ENCODE measurements at places on chromosomes 4 and X.

GRCh38 chrX:15416133-15416993, 32.1 kb upstream of the VEGFD start:
- DNase-seq: no peak

- no peak for DNase-seq
These were observed 245.4 kb downstream of the FBXW7 start for GRCh38 chr4:152290366-152290921.

GRCh38 chrX:22314692-22315091, 42.0 kb downstream of the CBLL2 start:
- DNase-seq: no peak

DNA sequence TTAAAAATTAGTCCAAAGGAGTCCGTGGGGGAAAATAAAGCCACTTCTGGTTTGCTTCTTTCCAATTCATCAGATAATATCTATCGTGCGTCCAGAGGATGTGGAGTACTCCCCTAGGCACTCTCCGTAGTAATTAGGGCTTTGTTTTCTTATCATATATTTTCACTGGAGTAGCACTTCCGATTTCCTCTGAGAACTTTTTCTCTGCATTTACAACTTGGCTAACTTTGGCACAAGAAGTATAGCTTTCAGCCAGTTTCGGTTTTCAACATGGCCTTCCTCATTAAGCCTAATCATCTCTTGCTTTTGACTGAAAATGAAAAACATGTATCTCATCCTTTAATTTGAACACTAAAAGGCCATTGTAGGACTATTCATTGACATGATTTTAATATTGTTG, 80.5 kb downstream of the CASP3 start:
- no peak for DNase-seq

GRCh38 chr4:7155590-7156071, 36.7 kb upstream of the SORCS2 start:
- no peak for DNase-seq

DNA sequence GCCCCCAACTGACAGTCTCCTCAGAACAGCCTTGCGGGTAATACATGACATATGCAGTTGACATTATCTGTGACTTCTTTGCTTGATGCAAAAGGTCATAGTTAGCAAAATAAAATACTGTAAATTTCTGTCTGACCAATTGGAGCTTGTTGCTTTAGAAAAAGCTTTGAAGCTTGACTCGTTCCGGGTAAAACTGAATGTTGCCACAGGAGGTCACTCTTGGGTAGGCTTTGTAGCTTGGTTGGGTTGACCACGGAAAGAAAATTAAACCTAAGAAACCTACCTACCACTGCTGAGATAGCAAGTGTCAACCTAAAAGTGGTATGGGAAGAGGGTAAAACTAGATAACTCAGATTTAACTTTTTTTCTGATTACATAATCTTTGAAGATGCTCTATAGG, 23.2 kb downstream of the PRPS2 start:
- peak; percentile 35 for DNase-seq

DNA sequence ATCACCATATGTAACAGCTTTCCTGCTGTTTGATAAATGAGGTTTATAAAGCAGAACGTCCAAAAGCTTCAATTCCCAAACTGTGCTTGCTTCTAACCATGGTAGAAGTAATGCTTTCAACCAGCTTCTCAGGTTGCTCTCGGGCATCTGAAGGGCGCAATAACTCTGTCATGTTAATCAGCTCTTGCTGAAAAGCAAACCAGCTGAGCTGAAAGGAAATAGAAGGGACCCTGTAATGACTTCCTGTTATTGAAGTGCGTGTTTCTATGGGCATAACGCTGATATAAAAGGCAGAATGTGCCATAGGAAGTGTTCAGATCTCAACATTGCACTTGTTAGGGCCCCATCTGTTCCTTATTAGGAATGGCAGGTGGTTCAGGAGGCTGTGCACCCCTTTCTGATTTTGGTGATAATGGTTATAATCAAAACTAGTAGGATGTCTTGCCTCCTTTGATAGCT, 21.2 kb downstream of the HERC3 start:
- DNase-seq: peak; percentile 36

- DNase-seq: no peak
These were observed 1.3 kb downstream of the NEUROG2 start for GRCh38 chr4:112514647-112515197.

DNA sequence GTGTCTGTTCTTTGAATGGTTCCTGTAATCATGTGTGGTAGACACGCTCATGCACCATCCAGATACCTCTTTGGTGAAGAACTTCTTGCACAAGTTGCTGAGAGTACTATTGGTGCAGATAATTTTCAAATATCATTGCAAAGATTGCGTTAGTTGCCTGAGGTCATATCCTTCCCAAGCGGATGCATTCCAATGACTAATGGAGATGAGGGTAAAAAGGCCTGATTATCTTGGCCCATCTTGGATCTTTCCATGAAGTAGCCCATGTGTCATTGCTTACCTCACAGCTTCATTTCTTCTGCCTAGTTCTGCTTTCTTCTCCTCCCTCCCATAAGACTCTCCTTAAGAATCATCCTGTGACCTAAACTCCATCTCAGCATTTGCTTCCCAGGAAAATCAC, 384.9 kb upstream of the CNKSR2 start:
- DNase-seq: no peak

DNA sequence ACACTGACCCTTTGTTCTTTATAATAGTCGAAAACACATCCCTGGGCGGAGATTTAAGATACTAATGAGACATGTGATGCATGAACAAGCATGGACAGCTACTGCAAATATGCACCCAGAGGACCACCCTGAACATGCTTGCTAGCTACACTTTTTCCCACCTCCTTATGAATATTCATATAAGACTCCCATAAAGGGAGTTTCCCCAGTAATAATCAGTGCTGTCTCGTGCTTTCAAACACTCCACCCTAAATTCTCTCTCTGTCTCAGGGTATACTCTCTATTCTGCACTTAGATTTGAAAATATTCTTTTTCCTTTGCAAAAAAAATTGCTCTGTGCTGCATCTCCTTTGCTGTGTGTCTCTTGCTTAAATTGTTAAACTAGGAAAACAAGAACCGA, 64.4 kb upstream of the CT45A1 start:
- no peak for DNase-seq

DNA sequence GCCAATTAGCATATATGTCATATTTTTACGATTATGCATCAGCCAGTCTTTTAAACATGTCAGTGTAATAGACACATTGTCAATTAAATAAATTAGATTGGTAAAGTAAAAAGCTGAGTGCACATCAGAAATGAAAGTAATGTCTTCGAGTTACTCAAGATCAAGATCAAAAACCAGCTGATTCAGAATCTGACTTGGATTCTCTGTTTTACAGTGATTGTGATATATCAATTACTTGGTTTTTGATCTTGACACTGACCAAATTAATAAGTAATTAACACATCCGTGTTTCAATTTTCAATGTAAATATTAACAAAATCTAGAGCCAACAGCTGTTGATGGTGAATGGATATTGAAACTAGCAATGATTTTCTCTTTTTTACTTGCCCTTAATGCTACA, 311.6 kb downstream of the PDGFC start:
- DNase-seq: no peak

GRCh38 chrX:136130931-136131833, 16.2 kb upstream of the FHL1 start:
- DNase-seq: no peak

DNA sequence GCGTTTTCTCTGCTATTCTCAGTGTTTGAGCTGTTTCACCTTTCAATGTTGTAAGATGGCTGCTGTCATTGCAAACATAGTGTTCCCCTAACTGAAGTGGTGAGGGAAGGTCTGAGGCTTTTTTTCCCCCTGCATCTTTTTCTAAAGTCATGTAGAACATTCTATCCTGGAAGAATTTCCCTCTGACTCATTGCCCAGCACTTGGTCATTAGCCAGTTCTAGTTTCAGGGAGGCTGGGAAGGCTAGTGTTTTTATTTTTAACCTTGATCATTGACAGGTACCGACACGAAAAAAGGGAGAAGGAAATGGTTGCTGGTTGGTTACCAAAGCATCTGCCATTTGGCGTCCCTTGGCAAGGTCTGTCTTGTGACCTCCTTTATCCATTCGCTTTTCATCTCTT, 6.6 kb downstream of the LANCL3 start:
- DNase-seq: no peak

- DNase-seq: no peak
These were observed 599.9 kb upstream of the IGFBP7 start for GRCh38 chr4:57710053-57710452.

GRCh38 chrX:86370927-86371326, 222.7 kb downstream of the DACH2 start:
- no peak for DNase-seq

GRCh38 chrX:42247241-42247640, 323.9 kb upstream of the CASK start:
- no peak for DNase-seq

DNA sequence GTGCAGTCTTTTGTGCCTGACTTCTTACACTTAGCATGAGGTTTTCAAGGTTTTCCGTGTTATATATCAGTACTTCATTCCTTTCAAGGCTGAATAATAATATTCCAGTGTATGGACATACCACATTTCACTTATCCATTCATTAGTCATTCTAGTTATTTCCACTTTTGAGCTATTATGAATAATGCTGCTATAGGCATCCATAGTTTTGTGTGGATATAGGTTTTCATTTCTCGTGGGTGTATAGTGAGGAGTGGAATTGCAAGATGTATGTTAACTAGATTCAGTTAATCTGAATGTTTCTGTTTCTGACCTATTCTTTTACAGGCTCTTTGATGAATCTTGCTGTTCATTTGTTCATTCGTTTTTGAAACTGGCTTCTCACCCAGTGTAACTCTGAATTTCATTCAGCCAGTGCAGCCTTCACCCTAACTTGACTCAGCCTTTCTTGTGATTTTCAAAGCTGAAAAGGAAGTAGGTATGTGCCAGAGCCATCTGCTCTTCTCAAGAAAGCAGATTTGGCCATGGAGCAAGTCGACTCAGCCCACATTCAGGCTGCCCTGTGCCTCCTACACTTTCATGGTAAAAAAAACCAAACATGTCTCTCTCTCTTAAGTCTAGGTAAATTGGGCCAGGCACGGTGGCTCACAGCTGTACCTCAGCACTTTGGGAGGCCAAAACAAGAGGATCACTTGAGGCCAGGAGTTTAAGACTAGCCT, 56.3 kb upstream of the NOCT start:
- no peak for DNase-seq

DNA sequence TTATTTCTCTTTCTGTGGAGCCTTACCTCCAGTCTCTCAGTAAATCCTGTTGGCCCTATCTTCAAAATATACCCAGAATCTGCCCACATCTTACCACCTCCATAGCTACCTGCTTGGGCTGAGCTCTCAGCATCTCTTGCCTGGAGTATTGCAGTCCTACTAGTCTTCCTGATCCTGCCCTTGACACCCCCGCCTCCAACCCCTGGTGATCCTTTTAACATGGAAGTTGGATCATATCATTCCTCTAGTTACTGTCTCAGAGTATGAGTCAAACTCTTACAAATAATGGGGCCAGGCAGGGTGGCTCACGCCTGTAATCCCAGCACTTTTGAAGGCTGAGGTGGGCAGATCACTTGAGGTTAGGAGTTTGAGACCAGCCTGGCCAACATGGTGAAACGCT, 43.1 kb upstream of the SETD7 start:
- no peak for DNase-seq

- no peak for DNase-seq
These were observed 97.7 kb downstream of the MANBA start for GRCh38 chr4:102663073-102663472.

DNA sequence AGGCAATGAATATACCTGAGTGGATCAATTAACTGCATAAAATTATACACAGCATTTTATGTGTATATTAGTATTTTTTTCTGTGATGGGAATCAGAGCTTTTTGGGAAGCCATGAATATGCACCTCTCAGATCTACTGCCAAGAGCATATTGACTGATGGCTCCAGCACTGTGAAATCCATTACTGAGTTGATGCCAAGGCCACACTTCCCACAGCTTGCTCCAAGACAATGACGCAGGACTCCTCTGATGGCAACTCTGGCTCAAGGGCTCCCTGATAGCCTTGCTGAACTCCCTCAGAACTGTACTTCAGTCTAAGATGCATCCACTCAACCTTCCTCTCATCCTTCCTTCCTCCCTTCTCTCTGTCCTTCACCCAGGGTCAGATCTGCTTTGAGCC, 82.7 kb downstream of the OTC start:
- DNase-seq: no peak

DNA sequence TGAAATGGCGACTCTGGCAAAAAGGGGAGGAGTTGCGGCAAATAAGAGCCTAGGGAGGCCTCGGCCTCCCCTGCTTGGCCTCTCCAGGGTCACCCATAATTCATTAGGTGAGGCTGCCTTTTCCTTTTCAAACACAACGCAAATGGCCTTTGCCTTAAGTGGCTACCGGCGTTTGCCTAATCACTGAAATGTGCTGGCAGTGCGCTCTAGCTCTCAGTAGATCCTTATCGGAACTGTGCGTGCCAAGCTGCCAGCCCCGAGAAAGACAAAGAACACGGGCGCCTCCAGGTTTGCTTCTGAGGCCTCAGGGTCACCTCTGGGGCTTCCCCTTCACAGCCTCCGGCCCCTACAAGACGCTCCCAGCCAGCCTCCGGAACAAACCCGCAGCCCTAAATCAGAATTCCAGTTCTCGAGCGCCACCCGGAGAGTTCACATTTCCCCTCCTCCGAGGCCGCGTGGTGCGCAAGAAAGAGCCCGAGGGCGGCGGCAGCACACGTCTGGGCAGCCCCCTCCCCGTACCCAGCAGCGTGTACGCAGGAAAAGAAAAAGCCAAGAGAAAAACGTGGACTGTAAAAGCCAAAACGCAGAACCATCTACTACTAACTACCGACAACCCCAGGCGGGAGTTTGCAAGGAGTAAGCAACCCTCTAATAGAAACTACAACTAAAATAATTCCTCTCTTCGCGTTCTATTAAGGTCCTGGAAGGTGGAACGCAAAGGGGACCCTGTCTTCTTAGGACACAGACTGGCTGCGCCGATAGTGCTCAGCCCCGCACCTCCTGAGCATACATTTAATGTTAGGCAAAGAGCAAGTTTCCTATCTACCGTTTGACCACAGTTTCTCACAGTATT, 76.5 kb upstream of the BCOR start:
- peak; percentile 27 for DNase-seq

DNA sequence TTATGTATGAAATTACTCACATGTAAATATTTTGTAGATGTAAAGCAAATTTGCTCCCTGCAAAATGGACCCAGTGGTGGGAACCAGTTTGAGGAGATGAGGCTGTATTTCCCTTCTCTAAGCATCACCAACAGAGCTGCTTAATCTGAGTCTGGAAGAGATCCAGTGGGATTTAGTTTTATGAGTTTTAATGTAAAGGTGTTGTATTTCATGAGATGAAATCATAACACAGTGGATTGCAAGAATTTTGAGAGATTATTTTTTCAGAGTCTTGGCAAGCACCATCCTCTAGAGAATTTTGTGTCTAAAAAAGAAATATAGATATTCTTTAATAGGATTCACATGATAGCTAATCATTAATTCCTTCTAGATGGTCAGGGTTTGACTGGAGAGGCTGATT, 35.6 kb upstream of the SFRP2 start:
- DNase-seq: no peak

DNA sequence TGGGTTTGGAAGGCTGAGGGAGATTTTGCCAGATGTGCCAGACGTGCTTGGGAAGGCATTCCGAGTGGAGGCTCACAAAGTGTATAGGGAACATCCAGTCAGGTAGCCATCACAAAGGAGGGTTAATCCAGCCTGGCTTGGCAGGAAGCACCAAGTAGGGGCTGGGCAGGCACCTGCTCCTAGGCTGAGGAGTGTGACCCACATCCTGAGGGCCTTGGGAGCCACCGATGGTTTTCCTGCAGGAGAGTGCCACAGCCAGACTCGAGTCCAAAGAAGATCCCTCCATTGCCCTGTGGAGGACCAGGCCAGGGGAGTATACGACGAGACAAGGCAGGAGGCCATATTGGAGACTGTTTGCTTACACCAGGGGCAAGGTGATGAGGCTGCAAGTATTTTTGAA, 47.2 kb downstream of the PNMA5 start:
- DNase-seq: no peak

All from CD4-positive, CD25-positive, alpha-beta regulatory T cell (primary cell).